ENCODE measurements at places on chromosomes 4 and X.

DNA sequence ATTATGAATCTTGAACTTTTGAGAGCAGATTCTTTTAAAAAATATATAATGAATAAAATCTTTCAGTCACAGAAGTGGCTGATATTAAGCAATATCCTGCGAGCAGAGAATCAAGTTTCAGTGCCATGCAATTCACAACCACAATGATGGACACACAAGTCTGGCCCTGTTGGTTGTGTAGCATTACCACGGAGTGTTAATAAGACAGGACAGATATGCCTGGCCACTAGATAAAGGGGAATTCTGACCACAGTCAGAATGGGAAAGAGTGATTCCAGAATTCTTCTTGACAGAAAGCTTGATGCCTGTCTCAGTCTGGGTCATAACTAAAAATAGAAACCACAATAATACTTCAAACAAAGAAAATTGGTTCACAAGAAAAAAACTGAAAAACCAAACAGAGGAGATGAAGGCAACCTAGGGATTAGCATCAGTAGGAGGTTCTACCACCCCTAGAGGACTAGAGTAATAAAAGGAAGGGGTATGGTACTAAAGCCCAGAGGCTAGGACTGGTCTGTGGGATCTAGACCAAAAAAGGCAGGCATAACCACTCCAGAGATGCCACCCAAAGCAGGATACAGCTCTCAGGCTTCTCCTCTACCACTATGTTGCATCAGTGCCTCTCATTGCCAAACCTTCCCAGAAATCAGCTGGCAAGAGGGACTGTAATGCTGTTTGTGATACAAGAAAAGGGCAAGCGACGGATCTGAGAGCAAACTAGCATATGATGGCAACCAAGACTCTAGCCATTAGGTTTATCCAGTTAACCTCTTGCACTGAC, 59.0 kb downstream of the RNF150 start:
- DNase-seq, result no peak

GRCh38 chr4:80471756-80472155, 136.2 kb downstream of the CFAP299 start:
- no peak for DNase-seq

DNA sequence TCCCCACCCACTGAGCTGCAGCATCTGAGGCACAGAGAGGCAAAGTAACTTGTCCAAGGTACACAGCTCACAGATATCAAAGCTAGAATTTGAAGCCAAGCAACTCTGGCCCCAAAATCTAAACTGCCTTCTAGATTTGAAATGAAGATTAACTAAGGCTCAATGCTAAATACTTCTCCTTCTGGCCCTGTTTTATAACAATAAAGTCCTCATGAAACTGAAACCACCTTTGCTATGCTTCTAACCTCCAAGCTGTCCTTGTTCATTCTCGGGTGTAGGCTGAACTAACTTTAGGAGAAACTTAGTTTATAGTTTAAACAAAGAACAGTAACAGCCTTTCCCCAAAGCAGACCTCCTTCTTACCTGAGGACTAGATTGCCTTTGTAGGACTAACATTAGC, 93.6 kb downstream of the DCTD start:
- DNase-seq, result no peak

- DNase-seq, result no peak
Measured at GRCh38 chr4:135927651-135928050, 1604.6 kb downstream of the PCDH18 start.

DNA sequence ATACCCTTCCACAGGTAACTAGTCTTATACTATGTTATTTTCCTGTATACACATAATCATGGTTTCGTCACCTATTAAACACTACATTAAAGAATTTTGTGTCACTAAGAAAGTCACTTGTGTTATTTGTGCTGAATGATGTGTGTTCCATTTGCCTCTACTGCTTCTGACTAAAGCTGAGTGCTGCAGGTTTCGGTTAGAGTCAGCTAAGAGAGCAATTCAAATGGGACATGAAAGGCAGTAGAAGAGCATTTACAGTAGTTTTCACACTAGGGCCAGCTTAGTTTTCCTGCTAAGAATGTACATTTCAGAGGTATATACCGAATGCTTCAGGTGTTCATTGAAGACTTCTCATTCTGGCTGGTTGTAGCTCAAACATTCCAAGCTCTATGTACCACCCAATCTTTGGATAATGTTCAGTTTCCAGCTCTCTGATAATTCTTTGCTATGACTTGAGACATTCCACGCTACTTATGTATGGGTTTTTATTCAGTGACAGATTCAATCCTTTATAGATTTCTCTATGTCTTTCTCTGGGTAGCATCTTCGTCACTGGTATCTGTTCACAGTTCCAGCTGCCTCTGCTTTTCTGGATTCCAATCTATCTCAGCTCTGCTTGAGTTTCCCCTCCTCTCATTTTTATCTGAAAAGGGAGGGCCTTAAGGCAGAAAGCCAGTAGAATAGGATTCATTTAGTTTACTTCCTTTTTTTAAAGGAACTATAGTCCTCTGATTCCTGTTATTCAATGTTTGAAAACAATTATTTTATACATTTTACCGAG, 164.4 kb downstream of the CXXC4 start:
- DNase-seq, result no peak
